ENCODE measurements at places on chromosomes 12 and 14.

- no peak for DNase-seq
Measured at GRCh38 chr14:89540830-89541470, 123.9 kb upstream of the FOXN3 start.

DNA sequence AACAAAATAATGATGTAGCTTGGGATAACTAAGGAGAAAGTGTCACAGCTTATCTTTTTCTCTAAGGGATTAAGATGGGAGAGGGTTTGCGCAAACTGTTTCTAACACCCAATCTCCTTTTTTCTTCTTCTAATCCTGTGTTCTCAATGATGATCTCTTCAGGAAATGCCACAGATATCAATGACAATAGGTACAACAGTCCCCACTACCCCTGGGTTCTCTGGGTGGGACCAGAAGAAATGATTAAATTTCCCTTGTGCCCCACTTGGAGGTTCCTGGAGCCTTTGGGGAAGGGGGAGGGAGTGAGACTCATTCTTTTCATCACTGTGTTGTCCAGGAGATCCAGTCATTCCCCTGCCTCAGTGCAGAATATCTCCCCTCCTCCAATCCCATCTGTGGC is 8.6 kb upstream of the PIP4K2C start:
- DNase-seq, result no peak

- DNase-seq, result no peak
Measured at GRCh38 chr12:79250186-79250585, 385.6 kb downstream of the SYT1 start.

- no peak for DNase-seq
Measured at GRCh38 chr14:72333357-72333756, 401.1 kb downstream of the RGS6 start.

DNA sequence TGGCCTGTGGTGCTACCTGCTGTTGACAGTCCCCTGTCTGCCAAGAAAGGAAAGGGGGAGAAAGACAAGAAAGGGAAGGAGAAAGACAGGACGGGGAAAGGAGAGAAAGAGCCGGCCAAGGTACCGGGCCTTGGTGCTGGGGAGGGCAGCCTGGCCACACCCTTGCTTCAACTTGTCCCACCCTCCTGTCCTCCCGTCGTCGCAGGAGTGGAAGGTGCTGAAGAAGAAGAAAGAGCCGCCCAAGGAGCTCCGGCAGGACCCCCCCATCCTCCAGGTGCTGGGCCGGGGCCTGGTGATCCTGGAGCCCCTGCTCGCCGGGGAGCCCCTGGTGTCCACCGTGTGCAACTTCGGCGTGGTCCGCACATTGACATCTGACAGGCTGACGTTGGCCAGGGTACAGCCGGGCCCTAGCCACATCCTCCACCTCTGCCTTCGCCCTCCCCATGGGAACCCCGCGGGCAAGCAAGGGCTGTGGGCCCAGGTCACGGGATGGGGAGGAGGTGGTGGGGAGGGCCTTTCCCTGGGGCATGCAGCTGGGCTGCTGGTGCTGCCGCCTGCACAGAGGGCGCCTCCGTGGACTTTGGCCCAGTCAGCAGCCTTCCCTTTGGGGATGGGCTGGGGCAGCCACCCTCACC is 2.9 kb upstream of the B3GNT4 start:
- DNase-seq, result no peak
